ENCODE measurements at places on chromosomes 5 and 9. TPM values are rescaled to one million over a fixed set of nuclear protein-coding genes. Genes with fewer than 3 reads are reported as not detected.

DNA sequence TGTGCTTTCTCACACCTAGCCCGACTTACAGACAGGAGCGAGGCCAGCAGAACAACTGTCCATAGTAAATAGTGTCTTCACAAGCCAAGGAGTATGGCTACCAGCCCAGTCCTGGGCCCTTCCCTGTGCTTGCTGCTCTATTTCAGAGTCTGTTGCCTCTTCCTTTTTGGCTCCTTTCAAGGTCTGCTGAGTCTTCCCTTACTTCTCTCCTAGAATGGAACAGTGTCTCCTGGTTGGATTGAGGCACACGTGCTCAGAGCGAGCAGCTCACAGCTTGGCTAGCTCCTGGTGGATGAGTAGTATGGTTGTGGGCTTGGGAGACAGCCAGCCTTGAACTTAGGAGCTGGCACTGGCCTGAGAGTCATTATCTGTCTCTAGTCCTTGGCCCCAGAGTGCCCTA is 72.8 kb downstream of the TLE4 start:
- no peak for DNase-seq
- no peak overlapping the region for H3K27ac ChIP-seq
- peaks cover 38% of the 10 kb centered on the region for H3K36me3 ChIP-seq
- H3K4me3 ChIP-seq: no peak overlapping the region
- no peaks in the 10 kb centered on the region for H3K27me3 ChIP-seq

DNA sequence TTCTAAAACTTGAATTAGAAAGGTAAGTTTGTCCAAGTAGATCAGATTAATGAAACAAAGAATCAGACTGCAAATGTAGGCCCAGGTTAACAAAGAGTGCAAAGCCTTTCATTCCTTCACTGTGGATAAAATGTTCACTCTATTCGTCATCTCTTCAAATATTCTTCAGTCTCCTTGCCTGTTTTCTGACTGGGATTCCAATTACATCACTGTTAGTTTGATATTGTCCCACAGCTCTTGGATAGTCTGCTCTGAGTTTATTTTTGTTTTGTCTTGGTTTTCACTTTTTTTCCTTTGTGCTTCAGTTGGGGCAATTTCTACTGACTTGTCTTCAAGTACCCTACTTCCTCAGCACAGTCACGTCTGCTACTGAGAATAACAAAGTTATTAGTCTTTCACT is 38.5 kb upstream of the GZMA start:
- peaks cover 9% of the 10 kb centered on the region for H3K27me3 ChIP-seq
- no peaks in the 10 kb centered on the region for H3K36me3 ChIP-seq
- no peak overlapping the region for H3K4me3 ChIP-seq
- H3K4me1 ChIP-seq: no peaks in the 10 kb centered on the region

DNA sequence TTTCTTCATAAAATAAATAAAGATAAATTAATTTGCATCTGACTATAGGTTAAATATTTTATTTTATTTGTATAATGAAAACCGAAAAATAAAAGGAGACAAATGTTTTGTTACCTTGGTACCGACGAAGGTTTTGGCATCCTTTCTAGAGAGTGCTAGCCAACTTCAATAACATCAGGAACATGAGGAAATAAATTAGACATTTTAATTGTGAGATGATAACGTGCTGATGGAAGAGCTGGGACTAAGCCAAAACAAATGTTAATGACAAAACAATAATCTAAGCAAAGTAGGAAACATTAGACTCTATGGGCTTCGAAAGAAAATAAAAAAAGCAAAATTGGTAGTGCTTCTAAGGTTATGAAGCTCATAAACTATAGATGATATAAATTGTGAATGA is 201.0 kb downstream of the IRX2 start:
- H3K27me3 ChIP-seq: no peaks in the 10 kb centered on the region
- no peak overlapping the region for H3K4me3 ChIP-seq

The ACTBL2 gene
- not detected for total RNA-seq

The FBP1 gene
- 0.80 TPM for total RNA-seq

The DEPDC1B gene
- 0.44 TPM for total RNA-seq

GRCh38 chr9:83691492-83691891 is 16.3 kb downstream of the UBQLN1 start:
- peaks cover 8% of the 10 kb centered on the region for H3K36me3 ChIP-seq
- H3K27ac ChIP-seq: no peak overlapping the region
- no peaks in the 10 kb centered on the region for H3K27me3 ChIP-seq
- peaks cover 87% of the 10 kb centered on the region for H3K4me1 ChIP-seq
- DNase-seq: no peak
